ENCODE measurements at places on chromosomes 12 and 14.

GRCh38 chr14:24137529-24138395, 1.8 kb downstream of the PSME1 start:
- no peak for DNase-seq

- DNase-seq = no peak
Measured at GRCh38 chr12:5650829-5651461, 219.0 kb downstream of the NTF3 start.

GRCh38 chr12:93059925-93060665, 131.0 kb upstream of the EEA1 start:
- DNase-seq = peak; percentile 70

- no peak for DNase-seq
Measured at GRCh38 chr14:104554088-104554607, 25.4 kb upstream of the C14orf180 start.

- no peak for DNase-seq
Measured at GRCh38 chr12:59737725-59738463, 142.1 kb downstream of the SLC16A7 start.

GRCh38 chr12:116882742-116883141, 1.5 kb upstream of the HRK start:
- DNase-seq = no peak

GRCh38 chr12:30896461-30896860, 30.1 kb upstream of the TSPAN11 start:
- no peak for DNase-seq

DNA sequence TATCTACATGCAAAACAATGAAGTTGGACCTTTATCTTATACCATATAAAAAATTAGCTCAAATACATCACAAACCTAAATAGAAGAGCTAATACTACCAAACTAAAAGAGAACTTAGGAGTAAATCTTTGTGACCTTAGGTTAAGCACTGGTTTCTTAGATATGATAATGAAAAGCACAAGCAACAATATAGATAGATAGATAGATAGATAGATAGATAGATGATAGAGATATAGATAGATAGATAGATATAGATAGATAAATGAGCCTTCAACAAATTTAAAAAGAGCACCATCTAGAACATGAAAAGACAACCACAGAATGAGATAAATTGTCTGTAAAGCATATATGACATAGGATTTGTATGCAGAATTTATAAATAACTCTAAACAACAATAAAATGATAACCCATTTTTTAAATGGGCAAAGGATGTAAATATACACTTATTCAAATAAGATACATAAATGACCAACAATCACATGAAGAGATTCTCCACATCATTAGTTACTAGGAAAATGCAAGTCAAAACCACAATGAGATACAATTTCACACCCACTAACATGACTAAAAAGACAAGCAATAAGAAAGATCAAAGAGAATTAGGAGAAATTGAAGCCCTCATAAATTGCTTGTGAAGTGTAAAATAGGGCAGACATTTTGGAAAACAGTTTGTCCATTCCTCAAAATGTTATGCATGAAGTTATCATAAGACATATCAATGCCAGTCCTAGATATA, 293.7 kb downstream of the BTG1 start:
- no peak for DNase-seq

GRCh38 chr14:81285245-81285644, 64.5 kb upstream of the GTF2A1 start:
- no peak for DNase-seq

- DNase-seq = no peak
Measured at GRCh38 chr14:20197459-20197858, 6.8 kb downstream of the OR11G2 start.

DNA sequence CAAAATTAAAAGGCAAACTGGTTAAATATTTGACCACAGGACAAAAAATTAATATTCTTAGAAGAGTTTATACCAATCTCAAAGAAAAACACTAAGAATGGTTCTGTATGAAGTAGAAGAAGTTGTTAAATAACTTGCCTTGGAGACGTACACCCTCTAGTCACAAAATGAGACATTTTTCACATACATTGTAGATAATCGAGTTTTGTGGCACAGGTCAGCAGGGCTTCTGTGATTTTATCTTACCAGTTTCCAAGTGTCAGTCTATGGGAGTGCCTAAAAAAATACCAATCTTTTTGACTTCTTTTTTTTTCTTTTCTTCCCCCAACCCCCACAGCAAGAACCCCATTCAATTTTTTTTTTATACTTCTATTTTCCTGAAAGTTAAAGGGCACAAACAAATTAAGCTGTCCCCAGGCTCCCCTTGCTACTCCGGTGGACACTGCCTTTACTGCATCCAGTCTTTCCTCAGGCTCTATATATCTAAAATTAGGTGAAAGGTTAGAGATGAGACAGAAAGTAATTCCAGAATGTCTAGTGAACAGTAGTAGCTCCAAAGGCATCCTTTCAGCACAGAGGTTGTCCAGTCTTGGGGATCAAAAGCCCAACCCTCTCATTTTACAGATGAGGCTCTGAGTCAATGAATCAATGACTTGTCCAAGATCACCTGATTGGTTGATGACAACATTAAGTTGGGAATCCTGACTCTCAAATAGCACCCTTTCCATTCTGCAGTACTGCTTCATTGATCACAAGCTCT, 6.2 kb downstream of the LIMA1 start:
- no peak for DNase-seq

DNA sequence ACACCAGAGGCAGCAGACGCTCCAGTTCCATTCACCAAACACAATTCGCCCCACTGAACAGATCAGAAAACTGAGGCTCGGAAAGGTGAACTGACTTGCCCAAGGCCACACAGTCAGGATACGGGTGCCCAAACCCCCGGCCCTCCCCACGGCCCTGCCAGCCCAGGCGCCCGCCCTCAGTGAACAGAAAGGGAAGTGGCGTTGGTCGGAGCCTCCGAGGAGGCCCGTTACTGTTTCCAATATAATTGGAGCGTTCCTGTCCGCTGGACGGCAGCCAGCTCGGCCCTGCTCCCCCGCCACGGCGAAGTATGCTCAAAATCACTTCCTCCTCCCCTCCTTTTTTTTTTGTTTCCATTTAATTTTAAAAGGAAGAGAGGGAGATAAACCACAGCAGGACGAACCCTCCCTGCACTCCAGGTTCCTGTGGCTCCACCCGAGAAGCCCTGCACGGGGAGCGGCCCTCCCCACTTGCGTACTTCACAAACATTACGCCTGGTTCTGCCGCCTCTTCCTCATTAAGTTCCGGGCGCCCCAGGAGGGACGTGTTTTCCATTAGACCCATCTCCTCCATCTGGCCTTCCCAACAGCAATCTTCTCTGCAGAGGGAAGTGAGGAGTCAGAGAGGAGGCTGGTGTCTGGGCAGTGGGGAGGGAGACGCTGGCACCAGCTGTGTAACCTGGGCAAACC, 61.1 kb downstream of the NCOR2 start:
- no peak for DNase-seq

DNA sequence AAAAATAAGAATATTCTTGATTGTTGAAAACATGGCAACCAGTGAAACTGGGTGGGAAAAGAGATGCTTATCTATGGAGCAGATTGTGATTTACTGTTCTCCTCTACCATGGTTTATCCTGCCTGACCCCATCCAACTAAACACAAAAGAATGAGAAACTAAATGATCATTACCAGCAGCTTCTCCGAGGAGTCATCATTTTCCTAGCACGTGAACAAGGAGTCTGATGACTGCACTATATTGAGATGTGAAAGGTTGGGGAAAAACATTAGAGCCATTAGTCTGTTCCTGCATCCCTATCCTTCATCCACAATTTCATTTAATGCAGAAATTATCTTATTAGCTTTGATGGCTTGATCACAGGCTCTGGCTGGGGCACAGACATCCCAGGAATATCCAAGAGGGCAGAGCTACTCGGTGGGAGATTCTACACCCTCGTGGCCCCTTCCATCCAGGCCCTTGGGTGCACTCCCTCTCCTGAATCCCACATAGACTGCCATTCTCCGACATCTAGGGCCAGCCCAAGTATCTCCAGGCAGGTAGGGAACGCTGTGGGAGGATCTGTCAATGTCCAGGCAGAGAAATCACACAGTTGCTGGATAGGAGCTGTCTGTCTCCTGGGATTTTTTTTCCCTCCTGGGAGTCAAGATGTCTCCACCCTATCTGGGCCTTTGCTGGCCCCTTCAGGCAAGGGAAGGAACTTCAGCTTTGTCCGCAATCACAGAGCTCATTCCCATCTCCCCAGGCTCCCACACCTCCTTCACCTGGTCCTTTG, 43.3 kb upstream of the DHRS4 start:
- DNase-seq = no peak

GRCh38 chr12:81962126-81962856, 203.1 kb upstream of the PPFIA2 start:
- no peak for DNase-seq

DNA sequence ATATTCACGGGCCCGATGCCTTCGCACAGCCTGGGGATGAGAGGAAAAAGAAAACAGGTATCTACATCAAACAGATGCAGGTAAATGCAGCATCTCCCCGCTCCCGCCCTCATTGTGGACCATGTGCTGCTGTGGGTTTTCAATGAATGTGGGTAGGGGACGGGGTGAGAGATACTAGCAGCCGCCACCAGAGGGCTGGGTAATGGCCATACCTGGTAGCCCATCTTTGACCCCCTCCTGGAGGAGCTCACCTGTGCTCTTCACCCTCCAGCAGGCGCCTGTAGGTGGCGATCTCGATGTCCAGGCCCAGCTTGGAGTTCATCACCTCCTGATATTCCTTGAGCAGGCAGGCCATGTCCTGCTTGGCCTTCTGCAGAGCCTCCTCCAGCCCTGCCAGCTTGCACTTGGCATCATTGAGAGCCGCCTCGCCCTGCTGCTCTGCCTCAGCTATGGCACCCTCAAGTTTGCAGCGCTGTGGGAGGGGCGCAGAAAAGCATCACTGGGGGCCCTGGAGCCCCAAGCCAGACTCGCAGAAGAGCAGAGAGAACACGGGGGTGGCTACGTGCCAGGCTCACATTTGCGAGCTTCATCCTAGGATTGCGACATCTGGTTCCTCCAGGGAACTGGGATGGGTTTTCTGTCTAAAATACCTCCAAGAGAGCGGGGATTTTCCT, 10.2 kb downstream of the KRT82 start:
- DNase-seq = no peak

DNA sequence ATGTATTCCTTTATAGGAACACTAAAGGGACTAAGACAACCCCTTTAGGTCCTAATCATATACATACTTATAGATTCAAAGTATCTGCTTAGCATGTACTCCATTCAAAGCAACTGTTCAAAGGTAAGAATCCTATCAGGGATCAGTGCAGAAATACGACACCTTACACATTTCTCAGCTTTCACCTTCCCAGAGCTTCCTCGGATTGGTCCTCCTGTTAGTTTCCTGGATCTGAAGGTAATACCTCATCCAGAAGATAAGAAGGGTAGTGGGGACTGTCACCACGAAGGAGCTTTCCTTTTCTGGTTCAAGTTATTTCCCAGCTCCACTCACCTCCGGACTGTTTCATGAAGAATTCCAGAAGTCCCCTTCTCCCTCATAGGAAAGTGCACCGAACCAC, 38.0 kb downstream of the RCOR1 start:
- no peak for DNase-seq

GRCh38 chr12:98319716-98320425, 195.5 kb upstream of the TMPO start:
- no peak for DNase-seq

- no peak for DNase-seq
Measured at GRCh38 chr14:50951032-50951431, 6.7 kb upstream of the PYGL start.

GRCh38 chr12:107978641-107979040, 150.4 kb upstream of the WSCD2 start:
- DNase-seq = no peak

- DNase-seq = no peak
Measured at GRCh38 chr14:85660243-85660922, 130.4 kb downstream of the FLRT2 start.

- DNase-seq = no peak
Measured at GRCh38 chr12:124607681-124608425, 40.4 kb upstream of the NCOR2 start.

- DNase-seq = no peak
Measured at GRCh38 chr14:100131181-100131580, 28.3 kb downstream of the DEGS2 start.

DNA sequence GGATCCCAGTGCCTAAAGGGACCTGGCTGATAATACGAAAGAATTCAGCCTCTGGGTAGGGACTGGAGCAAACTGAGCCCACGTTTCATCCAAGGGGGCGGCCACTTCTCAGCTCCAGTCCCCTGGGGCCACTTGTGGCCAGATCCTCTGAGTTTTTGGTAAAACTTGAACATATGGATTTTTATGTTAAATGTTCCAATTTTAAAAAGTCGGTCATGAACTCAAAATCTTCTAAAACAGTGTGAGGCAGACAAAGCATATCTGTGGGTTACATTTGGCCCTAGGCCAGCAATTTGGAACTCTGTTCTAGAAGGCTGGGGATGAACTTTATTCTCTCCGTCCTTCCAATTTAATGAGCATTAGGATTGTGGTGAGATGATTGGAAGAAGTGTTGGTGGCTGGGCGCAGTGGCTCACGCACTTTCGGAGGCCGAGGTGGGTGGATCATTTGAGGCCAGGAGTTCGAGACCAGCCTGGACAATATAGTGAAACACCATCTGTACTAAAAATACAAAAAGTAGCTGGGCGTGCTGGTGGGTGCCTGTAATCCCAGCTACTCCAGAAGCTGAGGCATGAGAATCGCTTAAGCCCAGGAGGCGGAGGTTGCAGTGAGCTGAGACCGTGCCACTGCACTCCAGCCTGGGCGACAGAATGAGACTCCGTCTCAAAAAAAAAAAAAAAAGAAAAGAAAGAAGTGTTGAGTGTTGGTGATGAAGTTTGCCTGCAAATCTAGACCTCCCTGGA, 3.0 kb upstream of the PPP1CC start:
- DNase-seq = no peak

- peak; percentile 34 for DNase-seq
Measured at GRCh38 chr14:42428996-42429395, 822.3 kb downstream of the LRFN5 start.

DNA sequence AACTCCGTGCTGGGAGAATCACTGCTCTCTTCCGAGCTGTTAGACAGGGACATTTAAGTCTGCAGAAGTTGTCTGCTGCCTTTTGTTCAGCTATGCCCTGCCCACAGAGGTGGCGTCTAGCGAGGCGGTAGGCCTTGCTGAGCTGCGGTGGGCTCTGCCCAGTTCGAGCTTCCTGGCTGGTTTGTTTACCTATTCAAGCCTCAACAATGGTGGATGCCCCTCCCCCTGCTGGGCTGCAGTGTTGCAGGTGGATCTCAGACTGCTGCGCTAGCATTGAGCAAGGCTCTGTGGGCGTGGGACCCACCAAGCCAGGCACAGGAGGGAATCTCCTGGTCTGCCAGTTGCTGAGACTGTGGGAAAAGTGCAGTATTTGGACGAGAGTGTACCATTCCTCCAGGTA, 43.7 kb downstream of the GPR137C start:
- no peak for DNase-seq

DNA sequence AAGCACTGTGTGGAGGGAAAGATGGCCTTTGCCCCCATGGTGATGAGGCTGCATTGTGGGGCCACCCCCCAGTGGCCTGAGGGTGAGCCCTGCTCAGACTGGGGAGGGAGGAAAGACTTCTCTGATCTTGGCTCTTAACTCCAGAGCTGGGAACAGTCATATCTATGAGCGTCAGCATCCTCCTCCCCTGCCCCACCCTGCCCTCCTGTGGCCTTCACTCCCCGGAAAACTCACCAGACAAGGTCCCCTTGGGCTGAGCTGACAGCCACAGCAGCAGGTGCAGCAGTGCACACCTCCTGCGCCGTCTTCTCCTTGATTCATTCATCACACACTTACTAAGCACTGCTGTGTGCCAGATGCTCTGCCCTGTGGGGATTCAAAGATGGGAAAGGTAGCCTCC, 98.8 kb downstream of the B4GALNT3 start:
- no peak for DNase-seq
